ENCODE measurements at places on chromosomes 1 and 21.

GRCh38 chr1:45032837-45033236 is 20.8 kb downstream of the UROD start:
- no peak for DNase-seq

DNA sequence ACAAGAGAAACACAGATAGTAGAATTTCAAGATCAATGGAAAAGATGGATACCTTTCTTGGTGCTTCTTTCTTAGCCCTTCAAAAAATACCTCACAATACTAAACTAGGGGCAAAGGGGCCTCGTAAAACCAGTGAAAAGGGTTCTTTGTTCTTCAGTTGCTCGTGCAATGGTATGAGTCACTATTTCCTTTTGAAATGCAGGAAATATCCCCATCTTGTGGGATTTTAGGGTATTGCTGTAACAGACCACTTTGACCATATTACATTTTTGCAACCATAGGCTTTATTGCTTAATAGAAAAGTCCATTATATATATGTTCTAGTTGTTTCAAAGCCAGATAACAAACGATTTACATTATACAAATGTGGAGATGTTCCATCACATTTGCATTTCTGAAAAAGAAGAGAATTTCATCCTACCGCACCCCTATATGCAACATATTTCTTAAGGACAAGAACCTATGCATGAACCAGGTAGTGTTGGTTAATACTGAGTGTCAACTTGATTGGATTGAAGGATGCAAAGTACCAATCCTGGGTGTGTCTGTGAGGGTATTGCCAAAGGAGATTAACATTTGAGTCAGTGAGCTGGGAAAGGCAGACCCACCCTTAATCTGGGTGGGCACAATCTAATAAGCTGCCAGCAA is 88.6 kb upstream of the PKN2 start:
- DNase-seq, result no peak

- DNase-seq, result no peak
These were observed 3.6 kb upstream of the RERE start for GRCh38 chr1:8821084-8821483.

DNA sequence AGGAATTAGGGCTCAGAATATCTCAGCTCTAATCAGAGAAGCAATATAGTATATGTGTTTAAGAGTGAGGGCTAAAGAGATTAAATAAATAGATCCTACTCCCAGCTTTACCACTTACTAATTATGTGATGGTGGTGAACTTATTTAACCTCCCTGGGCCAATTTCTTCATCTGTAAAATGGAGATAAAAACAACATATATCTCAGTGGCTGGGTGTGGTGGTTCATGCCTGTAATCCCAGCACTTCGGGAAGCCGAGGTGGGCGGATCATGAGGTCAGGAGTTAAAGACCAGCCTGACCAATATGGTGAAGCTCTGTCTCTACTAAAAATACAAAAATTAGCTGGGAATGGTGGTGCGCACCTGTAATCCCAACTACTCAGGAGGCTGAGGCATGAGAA is 135.2 kb downstream of the SLC44A5 start:
- no peak for DNase-seq

DNA sequence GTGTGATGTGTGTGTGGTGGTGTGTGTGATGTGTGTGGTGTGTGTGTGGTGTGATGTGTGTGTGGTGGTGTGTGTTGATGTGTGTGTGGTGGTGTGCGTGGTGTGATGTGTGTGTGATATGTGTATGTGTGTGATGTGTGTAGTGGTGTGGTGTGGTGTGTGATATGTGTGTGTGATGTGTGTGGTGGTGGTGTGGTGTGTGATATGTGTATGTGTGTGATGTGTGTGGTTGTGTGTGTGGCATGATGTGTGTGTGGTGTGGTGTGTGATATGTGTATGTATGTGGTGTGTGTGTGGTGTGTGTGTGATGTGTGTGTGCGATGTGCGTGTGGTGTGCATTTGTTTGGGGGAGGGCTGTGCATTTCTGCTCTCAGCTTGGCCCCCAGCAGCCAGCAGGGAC is 7.1 kb upstream of the PCBP3 start:
- no peak for DNase-seq

- DNase-seq, result no peak
These were observed 37.5 kb upstream of the NLRP3 start for GRCh38 chr1:247378334-247379073.

DNA sequence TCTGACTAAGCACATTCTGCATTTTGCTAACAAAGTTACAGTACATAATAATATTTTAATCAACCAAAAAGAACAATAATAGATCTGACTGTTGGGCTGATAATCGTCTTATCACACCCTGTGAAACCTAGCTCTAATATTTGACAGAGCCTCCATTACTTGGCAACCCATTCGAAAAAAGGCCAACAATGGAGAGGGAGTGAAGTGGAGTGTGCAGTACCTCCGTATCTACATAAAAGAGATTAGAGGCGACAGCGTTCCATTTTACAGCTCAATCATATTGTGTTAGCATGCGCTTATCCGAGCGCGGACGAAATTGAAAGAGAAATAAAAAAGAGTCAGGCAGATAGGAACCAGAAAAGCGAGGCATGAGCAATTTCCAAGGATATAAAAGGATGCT is 137.3 kb upstream of the USH2A start:
- no peak for DNase-seq

DNA sequence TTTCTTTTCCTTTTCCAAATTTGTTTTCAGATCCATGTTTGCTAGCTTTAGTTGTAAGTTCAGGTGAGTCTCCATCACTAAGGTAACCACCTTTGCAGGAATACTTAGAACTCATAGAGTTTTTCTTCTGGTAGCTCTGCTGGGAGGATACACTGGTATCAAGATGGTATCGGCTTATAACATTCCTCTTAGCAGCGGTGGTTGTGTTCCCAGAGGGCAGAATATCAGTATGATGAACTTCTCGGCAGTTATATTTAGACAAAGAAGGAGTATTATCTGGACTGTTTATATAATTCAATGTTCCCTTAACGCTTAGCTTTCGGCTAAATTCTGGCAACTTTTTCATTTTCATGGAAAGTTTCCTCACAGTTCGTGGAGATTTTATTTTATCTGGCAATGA is 18.1 kb downstream of the SYDE2 start:
- DNase-seq, result no peak

DNA sequence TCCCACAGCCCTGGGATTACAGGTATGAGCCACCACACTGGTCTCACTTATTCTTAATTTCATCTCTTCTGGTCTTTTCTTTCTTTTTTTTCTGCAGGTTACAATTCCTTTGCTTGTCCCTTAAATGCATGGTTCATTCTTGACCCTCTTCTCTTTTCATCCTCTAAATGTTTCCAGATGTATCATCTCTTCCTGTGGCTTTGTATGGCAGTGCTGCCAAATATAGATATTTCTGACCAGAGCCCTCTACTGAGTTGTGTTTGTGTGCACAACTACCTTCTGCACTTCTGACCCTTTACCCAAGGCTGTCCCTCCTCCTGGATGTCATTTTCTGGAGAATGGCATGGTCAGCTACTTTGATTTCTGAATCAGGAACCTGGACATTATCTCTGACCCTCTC is 32.5 kb downstream of the OLFML3 start:
- no peak for DNase-seq

- no peak for DNase-seq
These were observed 10.3 kb upstream of the PTPN7 start for GRCh38 chr1:202170726-202171125.

GRCh38 chr1:243438815-243439214 is 183.0 kb downstream of the SDCCAG8 start:
- no peak for DNase-seq

DNA sequence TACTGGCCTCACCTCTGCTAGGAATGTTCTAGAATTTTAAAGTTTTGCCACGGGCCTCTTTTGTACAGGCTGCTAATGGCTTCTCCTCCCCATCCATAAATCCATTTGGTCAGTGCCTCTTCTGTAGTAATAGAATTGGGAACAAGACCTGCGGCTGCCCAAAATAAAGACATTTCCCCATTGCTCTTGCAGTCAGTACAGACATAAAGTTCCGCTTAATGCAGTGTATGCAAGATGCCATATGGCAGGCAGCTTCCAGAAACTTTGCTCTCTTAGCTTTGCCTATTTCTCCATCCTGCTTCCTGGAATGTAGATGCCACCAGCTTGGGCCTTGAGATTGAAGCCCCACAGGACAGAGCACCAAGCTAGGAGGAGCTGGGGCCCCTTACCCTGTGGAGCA is 3.7 kb upstream of the SLC2A5 start:
- no peak for DNase-seq

DNA sequence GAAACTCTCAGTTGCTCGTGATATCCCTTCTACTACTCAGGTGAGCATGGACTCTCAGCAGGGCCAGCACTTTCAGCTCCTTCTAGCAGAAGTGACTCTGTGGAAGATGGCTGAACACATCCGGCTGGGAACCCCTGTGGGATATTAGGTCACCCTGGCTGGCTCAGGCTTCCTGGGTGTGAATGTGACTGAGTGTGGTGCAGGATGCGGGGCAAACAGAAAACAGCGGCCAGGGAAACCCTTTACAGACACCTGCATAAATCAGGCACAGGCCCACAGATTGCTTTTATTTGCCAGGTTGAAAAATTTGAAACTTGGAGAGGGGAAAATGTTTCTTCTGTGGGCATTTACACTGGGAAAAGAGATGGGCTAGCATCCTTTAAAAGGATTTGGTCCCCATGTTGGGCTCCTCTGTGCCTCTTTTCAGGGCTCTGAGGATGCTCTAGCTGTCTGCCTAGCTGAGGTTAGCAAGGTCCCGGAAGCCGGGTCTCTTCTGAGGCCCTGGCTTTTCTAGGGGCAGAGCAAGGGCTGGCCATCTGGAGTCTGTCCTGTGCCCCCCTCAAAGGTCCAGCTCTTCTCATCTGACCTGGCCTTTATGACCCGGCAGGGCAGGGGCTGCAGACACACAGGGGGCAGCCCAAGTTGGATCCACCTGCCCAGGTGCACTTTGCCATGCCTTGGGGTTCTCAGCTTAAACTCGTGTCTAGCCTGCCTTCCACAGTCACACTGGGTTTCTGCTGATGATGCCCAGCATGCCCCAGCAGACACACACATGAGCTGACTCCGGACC is 243.0 kb downstream of the SIPA1L2 start:
- DNase-seq, result no peak

- no peak for DNase-seq
These were observed 9.2 kb upstream of the PKNOX1 start for GRCh38 chr21:42965211-42965560.

All from NCI-H1105 (cell line).